NCI-H146 (cell line): ENCODE measurements at places on chromosomes 2 and 18.

DNA sequence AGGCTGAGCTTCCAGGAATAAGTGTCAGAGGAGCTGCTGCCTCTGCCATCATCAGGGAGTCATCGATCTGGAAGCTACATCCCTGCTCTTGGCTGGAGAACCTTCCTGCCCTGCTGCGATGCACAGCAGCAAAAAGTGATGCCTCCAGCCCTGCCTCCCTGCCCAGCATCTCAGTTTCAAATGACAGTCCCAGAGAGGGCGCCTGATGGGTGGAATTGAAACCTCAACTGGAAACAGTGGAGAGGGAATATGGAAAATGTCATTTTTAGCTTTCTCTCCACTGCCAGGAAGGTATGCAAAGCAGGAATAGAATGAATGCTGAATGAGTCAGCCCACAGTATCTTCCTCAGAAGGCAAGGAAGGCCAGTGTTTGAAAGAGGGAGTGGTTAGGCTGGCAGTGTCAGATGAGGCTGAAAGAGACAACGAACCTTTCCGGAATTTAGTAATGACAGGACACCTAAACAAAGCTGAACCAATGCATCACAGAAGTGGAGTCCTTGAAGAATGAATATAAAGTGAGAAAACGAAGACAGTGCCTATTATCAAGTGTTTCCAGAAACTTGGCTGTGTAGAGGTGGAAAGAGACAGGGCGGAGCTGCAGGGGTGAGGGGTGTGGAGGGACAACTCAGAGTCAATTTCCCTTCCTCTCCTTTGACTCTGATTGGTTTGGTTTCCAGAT is 153.9 kb upstream of the NDUFV2 start:
- no peak for DNase-seq

GRCh38 chr2:59912042-59912441 is 641.4 kb downstream of the BCL11A start:
- no peak for DNase-seq

DNA sequence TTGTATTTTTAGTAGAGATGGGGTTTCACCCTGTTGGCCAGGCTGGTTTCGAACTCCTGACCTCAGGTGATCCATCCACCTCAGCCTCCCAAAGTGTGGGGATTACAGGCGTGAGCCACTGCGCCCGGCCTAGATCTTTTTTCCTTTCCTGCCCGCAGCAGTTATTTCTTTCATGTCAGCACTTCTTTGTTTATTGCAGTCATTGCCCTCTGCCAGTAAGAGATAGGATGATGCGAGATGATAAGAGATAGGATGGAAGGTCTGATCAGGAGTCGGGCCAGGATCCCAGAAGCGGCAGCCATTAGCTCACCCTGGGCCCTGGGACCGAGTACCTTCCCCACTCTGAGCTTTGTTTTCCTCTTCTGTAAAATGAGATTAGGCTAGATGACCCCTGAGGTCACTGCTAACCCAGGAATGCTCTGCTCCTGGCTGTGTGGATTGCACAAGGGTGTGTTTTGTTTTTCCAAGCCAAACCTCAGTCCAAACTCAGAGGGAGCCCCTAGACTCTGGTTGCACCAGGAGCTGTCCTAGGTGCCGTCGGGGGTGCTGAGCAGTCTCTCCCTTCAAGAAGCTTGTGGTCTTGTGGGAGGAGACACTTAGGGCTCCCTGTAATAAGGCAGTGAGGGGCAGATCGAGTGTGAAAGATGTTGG is 63.3 kb downstream of the LPIN1 start:
- DNase-seq: no peak

- no peak for DNase-seq
Measured at GRCh38 chr2:55807900-55808299, 114.3 kb upstream of the PNPT1 start.

DNA sequence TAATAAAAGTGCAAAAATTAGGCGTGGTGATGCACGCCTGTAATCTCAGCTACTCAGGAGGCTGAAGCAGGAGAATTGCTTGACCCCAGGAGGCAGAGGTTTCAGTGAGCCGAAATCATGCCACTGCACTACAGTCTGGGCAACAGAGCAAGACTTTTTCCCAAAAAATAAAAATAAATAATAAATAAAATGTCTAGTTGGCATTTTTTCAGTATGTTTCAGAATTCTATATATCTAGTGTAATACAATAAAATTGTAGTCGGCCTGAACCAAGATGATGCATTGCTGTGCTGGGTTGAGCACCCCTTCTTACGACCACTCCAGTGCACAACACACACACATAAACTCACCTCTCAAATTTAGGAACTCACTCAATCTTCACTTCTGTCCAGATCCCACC is 108.2 kb downstream of the XIRP2 start:
- no peak for DNase-seq
